ENCODE measurements at places on chromosomes 5 and 9.

- no peak for DNase-seq
These were observed 111.3 kb downstream of the EGFLAM start for GRCh38 chr5:38369692-38370091.

DNA sequence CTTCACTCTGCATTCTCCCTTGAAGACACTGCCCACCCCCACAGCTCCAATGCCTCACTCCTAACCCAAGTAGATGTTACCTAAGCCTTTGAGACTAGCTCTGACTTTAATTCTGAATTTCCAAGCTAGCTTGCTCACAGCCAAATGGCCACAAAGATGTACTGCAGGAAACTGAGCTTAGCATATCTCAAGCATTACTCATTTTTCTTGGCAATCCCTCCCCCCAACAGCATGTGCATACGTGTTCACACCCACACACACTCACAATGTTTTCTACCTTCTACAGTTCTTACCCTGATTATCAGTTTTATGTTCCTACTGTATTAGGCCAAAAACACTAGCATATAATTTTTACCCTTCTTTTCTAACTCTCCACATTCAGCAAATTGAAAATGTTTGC is 13.7 kb upstream of the GRIA1 start:
- no peak for DNase-seq

DNA sequence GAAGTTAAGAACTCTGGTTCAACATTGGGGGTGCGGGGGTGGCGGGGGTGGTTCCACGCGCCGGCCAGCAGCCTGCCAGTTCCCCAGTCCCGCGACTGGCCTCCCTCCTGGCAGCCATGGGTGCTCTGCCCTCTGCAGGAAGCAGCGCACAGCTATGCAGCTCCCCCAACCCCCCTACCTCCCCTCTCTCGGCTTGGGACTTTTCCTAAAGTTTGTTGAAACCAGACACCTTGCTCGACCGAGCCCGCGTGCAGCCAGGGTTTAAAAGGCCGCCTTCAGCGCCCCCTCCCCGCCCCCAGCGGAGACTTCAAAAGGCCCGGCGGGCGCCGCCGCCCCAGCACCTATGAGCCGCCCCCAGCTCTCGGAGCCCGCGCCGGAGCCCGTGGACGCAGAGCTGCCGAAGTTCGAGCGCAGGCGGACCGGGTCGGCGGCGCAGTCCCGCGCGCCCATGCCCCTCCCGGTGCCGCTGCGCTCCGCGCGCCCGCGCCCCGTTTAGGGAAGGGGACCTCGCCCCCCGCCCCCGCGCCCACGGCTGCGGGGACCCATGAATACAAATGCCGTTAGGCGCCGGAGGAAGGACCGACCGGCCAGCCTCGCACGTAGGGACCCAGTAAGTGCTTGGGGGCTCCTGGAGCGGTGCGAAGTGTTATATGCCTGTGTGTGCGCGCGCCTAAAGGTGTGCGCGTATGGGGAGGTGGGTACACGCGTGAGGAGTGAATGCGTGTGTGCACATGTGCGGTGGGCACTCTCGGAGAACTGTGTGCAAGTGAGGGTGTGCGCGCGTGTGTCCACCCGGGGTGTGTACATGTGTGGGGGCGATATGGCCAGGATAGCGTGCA is 1.4 kb upstream of the COL27A1 start:
- peak; percentile 87 for DNase-seq

- DNase-seq, result no peak
These were observed 69.1 kb downstream of the DEPDC1B start for GRCh38 chr5:60630836-60631235.

GRCh38 chr9:105963343-105964099 is 269.2 kb downstream of the TMEM38B start:
- no peak for DNase-seq

DNA sequence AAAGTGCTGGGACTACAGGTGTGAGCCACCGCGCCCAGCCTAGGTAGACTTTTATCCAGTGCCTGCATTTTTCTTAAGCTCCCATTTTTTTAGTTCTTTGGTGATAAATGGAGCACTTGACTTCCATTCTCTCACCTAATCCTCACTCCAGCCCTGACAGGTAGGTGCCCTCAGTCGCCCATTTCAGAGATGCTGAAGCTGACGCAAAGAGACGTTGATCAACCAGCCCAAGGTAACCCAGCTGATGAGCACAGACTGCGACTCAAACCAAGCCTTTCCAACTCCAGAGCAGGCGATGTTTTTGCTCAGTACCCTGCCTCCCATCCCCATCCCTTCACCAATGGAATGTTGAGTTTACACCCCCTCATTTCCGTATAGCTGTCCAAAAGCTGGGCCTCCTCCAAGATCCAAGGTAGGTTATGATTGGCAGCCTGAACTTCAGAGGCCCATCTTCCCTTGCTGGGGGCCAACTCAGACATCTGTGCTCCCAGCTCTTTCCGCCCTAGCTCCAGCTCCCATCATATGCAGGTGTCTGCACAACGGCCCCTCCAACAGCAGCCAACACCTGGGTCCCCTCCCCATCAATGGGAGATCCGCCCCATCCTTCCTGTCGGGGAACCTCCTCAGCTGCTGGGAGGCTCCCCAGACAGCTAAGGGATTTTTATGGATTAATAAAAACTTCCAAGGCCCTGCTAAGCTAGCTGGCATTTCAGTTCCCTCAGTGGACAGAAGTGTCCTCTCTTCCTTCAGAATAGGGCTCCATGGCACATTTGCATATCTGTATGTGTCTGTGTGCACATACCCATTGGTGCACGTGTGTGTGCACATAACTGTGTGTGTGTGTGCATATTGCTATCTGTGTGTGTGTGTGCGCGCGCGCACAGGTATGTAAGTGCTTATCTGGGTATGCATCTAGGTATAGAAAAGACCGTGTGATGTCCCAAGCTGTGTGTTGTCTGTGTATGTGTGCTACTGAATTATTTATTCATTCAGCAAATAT is 39.3 kb upstream of the VDAC1 start:
- DNase-seq, result no peak
